ENCODE measurements at places on chromosomes 3 and 15.

DNA sequence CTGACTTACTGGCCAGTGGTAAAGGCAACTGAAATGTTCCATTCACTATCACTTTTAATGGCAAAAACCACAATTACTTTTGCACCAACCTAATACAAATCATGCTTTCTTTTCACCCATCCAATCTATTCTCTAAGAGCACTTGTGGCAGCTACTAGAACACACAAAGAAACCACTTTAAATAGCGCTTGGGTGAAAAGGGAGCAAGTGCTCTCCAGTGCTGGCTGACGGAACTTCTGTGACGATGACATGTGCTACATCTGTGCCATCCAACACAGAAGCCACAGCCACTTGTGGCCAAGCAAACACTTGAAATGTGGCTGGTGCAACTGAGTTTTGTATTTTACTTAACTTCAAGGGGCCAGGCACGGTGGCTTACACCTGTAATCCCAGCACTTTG lies 18.9 kb downstream of the SH3BP5 start:
- DNase-seq = no peak

GRCh38 chr3:14486460-14486859 lies 53.7 kb downstream of the GRIP2 start:
- no peak for DNase-seq

DNA sequence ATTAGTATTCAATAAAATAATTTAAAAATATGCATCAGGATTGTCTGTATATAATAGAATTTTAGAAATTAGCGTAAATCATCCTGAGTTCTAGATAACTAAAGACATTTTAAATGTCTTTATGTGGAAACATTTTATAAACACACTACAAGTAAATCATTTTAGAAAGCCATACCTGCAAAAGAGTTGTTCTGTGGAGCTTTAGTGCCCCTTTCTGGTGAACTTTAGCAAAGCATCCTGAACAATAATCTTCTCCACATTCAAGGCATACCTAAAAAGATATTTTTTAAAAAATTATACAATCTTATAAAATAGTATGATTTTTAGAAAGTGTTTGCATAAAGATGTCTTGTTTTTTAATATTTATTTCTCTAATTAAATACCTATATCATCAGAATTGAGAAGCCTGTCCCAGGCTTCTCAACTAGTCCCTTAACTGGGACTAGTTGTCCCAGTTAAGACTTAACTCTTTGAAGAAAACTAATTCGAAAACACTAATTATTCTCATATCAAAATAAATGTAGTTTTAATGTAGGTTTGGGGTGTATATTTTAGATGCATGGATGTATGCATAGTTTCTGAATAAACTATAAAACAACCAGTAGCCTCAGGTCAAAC lies 29.7 kb downstream of the ZBBX start:
- no peak for DNase-seq

GRCh38 chr3:99172736-99173657 lies 271.5 kb upstream of the DCBLD2 start:
- no peak for DNase-seq

DNA sequence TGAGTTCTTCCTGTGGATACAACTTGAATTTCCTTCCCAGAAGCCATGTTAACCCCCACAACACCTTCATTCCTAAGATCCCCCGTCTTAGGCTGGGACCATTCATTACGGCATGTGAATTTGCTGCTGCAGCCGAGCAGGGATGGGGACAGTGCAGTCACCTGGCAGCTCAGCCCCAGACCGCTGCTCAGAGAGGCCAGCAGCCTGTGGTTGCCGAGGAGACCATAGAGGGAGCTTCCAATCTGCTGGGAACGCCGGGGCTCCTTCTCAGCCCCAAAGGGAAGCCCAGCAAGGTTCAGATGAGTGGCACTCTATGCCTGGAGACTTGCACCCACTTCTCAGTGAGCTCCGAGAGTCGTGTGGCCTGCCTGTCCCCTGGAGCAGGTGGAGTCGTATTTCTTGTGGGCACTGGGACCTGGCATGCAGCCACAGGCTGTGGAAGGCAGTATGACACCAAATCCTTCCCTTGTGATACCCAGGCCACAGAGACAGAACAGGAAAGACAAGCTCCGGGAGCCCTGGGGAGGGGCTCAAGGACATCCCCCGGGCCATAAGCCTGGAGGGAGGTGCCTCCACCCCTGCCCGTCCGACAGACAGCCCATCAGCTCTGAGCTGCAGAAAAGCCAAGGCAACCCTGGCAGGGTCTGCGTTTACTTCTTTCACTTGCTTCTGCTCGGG lies 167.3 kb downstream of the FAM43A start:
- no peak for DNase-seq

DNA sequence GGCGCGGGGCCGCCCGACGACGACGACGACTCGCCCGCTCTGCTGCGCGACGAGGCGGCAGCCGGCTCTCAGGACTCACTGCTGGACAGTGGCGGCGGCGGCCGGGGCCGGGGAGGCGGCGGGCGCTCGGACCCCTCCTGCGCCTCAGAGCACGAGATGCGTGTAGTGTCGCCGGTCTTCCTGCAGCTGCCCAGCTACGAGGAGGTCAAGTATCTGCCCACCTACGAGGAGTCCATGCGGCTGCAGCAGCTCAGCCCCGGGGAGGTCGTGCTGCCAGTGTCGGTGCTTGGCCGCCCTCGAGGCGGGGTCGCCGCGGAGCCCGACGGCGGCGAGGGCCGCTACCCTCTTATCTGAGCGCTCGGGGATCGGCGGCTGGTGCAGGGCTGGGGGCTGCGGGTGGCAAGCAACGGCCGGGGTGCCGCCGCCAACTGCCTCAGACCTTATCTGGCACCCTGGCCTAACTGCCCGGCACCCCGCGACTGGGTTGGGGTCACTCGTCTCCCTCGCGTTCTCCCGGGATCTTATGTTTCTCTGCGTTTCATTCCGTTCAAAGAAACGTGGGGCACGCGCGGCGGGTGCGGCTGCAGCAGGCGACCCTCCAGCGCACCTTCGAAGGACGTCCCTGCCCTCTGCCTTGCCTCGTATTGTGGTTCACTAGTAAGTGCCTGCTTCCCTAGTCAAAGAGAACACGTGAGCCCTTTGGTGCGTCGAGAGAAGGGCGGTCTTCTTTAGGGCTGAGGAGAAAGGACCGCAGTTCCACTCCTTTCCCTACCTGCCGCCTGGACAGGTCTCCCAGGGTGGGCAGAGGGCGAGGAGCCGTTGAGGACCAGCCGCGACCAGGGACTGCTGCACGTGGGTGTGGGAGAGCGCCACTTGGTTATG lies 1.0 kb downstream of the C3orf80 start:
- no peak for DNase-seq
